Dorsolateral prefrontal cortex (tissue), 122 donors: ENCODE measurements at places on chromosomes 1 and 21.

DNA sequence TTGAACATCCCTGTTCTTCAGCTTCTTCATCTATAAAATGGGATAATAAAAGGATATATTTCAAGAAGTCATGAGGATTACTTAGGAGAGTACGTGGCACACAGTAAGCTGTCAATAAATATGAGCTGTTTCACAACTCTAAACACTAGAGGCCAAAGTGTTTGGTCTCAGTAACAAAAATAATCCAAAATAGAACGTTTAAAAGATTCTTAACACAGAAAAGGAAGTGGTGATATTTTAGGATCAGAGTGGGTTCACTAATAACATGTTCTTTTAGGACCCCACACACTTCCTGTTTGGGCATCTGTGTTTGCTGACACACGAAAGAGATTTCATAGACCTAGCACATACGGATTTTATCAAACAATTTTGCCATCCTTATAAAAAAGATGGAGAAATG, 32.9 kb downstream of the TNFSF18 start:
- DNase-seq = no peak

DNA sequence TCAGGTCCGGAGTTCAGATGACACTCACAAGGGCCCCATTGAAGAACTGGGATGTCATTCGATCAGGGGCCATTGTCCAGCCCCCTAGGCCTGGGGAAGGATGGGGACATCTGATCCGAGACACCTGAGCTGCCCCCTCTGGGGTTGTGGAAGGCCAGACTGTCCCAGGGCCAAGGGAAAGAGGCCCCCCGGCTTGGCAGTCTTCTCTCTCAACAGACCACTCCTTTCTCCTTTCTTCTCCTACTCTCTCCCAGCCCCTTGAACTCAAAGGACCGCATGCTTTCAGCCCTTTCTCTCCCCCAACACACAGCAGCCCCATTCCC, 1.1 kb downstream of the S100A1 start:
- no peak for DNase-seq

DNA sequence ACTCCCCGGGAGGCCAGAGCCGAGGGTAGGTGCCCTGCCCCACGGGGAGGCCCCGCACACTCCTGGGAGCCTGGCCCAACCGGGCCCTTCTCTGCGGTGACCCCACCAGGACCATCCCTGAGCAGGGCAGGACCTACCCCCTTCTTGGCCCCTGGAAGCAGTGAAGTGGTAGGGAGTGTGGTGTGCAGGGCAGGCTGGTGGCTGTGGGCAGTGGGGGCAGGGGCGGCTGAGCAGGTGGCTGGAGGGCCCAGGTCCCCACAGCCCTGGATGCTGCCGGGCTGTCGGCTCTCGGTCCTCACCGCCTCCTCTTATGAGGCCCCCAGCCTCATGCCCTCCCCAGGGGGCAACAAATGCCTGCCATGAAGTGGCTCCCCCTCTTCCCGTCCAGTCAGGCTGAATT, 19.5 kb downstream of the PLCH2 start:
- no peak for DNase-seq

DNA sequence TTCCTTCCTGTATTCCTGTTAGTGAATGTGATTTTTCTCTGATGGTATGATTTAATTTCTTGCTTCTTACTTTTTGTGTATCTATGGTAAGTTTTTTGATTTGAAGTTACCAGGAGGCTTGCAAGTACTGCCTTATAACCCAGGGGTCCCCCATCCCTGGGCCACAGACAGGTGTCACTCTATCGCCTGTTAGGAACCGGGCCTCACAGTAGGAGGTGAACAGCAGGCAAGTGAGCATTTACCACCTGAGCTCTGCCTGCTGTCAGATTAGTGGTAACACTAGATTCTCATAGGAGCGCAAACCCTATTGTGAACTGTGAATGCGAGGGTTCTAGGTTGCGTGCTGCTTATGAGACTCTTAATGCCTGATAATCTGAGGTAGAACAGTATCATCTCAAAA, 143.3 kb downstream of the RPS6KC1 start:
- DNase-seq = no peak

DNA sequence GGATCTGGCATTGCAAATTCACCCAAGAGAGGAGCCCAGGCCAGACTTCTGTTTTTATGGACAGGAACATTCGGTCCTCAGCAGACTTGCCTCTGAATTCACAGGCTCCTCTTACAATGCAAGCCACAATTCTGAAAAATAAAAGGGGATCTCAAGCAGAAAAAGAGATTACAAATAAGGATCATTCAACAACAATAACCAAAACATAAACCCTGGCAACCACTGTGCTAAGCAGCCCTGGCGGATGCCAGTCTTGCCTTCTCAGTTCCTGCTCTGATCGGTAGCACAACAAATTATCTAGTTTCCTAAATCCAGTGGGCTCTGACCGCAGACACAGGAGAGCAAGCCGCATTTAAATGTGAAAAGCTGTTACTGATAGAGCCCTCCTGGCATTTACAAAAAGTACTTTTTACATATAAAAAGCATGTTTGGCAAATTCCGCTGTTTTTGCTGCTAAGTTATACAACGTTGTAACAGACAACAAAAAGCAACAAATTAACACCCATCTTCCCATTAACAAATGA, 123.4 kb upstream of the FOXD3 start:
- no peak for DNase-seq

GRCh38 chr1:155007251-155007828, 4.7 kb downstream of the ZBTB7B start:
- DNase-seq = no peak

DNA sequence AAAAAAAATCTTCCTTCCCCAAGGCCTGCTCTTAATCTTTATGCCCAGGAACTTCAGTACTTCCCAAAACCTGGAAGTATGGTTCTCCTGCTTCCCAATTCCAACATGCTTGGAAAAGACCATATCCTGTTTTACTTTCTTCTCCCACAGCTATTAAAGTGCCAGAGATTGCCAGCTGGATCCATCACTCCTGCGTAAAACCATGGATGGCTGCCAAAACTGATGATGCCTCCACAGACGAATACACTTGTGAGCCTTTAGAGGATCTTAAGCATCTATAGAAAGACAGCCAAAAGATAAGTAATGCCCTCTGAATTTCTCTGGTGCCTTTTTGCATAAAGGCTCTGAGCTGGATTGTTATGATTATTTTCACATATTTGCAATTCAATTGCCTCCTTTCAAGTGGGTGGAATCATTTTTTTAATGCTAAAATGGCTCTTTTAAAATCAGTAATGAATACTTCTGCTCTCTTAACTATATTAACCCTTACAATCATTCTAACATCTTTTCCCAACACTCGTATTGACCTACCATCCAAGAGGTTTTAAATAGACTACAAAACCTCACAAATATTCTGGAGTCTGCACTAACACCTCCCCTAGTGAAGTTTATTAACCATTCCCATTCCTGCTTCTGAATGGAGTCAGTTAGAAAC, 1807.8 kb downstream of the BRINP3 start:
- no peak for DNase-seq

GRCh38 chr1:7582460-7582972, 188.6 kb upstream of the VAMP3 start:
- DNase-seq = peak; percentile 5

- DNase-seq = no peak
These were observed 6.6 kb downstream of the UBL4B start for GRCh38 chr1:110118636-110119396.

DNA sequence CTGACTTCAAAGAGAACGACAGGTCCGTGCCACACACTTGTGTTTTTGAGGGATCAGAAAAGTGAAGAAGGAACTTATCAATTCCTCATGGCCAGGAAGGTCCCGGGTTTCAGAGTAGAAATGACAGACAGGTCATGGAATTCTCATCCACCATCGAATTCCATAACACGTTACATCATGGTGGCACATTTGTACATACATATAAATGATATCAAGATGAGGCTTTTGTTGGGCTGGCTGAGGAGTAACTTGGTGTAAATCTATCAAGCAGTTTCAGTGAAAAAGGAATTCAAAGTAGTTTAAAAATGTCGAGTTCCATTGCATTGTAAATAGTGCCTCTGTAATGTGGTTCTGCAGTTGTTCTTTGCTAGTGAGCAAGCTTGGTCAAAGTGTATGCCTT, 22.9 kb upstream of the GNPAT start:
- no peak for DNase-seq

DNA sequence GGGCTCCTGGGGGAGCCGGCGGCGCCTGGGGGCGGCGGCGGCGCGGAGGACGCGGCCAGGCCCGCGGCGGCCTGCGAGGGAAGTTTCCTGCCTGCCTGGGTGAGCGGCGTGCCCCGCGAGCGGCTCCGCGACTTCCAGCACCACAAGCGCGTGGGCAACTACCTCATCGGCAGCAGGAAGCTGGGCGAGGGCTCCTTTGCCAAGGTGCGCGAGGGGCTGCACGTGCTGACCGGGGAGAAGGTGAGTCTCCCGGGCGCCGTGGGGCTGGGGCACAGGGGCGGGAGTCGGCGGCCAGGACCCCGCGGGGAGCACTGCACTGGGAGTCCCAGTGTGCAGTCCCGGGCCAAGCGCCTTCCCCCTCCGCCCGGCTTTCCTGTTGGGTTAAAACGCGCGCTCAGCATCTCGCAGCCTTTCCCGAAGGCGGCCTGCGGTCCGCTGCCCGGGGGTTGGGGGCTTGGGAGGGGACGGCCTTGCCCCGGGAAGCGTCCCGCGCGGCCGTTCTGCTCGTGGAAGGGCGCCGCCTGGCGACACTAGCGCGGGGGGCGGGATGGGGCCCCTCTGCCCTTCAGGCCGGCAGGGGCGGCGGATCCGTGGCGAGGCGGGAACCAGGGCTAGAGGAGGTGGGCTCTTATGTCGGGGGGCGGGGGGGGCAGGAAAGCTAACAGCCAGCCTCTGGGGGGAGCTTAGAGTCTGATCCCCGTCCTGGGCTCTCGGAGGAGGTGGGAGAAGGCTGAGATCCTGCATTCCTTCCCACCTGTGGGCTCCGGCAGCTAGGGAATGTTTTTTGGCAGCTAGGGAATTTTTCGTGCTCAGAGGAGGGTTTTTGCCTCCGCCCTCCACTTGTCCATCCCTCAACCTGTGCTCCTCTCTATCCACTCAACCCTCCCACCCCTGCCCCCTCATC, 1.1 kb downstream of the HUNK start:
- peak; percentile 28 for DNase-seq

DNA sequence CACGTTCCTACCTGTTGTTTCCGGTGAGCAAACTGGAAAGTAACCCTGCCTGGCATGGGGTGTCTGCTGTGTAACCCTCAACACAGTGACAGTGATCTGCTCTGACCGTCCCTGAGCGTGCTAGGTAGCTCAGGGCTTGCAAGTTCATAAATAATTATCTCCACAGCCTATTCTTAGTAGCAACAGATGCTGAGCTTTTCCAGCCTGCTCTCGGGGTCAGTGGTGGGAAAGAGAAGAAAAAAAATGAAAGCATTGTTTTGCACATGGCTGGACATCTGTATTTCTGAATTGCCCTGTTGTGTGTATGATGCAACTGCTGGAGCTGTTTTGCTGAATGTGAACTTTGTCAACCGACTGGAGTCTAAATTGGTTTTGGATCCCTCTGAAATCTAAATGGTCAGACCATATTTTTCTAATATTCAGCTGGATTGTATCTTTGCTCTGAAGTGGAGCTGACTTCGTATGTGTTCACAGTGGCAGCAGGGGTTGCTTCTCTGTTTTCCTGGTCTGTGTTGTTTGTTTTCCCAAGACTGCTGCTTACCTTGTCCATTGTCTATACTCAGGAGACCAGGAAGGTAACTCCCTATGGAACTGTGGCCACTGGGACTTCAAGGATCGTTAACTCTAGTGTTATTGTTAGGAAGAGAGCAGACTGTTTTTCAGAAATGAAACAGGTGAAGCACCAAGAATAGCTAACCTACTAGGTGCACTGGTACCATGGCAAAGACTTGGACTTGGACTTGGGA, 27.0 kb downstream of the TGFB2 start:
- no peak for DNase-seq
